ENCODE measurements at places on chromosomes 12 and 14.
A peak's percentile ranks its signal among the peaks of the same experiment; 100 is the strongest.

DNA sequence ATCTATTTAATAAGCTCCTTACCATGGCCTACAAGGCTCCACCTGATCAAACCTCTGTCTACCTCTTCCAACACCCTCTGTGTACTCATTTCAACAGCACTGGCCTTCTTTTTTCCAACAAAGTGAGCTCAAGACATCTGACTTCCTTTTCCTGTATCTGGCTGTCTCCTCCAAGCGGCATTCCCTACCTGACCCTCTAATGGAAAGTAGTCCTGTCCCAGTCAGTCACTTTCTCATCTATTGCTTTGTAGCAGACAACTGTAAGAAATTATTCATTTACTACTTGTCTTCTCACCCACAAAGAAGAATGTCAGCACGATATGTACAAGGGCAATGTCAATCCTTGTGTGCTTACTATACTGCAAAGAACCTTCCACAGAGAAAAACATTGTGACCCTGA is 149.6 kb downstream of the MED13L start:
- DNase-seq = no peak

DNA sequence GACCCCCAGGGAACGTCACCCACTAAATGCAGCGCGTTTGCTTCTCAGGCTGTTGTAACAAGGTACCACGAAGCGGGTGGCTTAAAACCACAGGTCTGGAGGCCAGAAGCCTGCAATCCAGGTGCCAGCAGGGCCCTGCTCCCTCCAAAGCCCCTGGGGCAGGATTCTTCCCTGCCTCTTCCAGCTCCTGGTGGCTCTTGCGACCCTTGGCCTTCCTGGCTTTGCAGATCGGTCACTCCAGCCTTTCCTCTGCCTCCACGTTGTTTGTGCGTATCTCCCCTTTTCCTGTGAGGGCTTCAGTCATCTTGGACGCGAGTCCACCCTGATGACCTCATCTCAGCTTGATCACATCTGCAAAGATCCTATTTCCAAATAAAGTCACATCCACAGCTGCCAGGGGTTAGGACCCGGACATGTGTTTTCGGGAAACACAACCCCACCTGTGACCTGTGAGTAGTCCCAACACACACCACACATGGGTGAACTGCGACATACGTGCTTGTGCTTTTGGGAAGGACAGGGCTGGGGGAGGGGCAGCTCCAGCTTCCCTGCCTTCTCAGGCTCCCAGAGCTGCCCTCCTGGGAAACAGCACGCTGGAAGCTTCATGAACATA is 114.5 kb upstream of the NCOR2 start:
- DNase-seq = peak; percentile 75

DNA sequence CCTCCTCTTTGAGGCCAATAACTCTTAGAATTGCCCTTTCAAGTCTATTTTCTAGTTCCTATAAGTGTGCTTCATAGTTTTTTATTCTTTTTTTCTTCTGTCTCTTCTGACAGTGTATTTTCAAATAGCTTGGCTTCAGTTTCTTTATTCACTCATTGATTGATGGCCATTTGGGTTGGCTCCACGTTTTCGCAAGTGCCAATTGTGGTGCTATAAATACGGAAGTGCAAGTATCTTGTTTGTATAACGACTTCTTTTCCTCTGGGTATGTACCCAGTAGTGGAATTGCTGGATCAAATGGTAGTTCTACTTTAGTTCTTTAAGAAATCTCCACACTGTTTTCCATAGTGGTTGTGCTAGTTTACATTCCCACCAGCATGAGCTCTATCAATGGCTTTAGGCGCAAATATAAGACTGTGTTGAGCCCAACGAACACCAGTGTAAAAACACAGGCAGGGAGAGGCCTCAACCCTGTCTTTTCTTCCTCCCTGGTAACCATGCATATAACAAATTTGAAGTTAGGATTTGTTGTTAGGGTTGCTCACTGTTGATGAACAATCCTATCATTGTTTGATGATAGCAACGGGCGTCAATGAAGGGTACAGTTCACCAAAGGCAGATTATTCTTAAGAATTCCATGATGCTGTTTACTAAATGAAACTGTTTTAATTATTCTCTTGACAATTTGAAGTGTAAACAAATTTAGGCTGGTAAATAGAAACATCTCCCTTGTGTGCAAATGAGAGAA is 13.3 kb upstream of the LMNTD1 start:
- DNase-seq = no peak

DNA sequence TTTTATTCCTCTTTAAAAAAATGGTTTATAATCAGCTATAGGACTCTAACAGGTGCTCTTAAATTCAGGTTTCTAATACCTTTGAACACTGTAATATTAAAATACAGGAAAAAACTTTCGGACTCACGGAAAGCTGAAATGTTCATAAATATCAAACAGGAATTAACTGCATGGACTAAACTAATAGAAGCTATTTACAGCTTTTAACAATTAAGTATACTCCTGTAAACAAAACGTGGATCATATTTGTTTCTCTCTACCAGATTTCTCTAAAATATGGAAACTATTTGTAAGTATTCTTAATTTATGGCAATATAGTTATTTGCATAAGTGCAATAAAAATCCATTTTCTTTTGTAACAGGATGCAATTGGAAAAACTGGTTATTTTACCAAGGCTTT is 108.9 kb upstream of the RESF1 start:
- no peak for DNase-seq

DNA sequence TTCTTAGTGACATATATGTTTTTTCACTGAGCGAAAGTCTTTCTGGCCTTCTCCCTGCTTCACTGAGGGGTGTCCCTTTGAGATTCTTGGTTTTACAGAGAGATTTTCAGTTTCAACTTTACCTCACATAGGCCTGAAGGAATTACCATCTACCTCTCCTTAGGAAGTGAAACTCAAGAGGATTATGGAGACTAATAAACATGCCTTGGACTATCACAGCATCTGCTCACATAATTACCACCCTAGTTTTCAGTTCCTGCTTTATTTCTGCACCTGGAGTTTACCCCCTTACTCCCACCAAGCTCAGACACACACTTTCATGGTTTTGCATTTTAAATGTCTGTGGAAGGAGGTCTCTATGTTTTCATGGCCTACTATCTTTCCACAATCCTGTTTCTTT is 118.3 kb upstream of the SCAF11 start:
- no peak for DNase-seq

GRCh38 chr12:112327209-112327938 is 54.9 kb downstream of the HECTD4 start:
- no peak for DNase-seq

DNA sequence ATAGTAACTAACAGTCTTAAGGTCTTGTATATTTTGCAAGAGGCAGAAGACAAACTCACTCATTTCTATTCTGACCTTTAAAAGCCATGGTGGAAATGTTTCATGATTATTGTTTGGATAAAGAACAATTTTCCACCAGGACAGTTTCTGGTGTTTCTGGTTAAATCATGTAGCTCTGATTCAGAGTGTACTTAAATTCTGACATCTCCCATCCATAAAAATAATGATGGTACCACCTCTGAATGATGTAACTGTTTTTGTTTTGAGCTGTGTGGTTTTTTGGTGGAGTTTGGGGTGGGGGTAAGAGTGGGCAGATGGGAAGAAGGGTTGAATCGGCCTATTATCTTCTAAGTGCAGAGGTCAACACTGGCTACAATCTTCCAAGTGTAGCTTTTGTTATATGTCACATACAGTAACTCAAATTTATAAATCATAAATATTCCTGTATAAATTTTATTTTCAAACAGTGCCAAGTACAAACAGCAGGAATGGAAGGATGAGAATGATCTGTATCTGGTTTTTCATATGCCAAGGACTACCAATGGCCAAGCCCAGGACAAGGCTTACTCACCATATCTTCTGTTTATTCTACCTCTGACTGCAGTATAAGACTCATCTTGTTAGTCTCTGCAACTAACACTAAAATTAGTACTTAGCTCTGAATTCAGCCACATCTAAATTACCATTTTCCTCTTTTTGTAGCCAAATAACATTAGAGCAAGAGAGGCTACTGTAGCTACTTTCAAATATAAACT is 108.7 kb downstream of the BCAT1 start:
- no peak for DNase-seq

GRCh38 chr12:43102546-43103264 is 449.3 kb downstream of the ADAMTS20 start:
- DNase-seq = no peak

GRCh38 chr14:29290441-29290840 is 523.9 kb downstream of the FOXG1 start:
- no peak for DNase-seq

DNA sequence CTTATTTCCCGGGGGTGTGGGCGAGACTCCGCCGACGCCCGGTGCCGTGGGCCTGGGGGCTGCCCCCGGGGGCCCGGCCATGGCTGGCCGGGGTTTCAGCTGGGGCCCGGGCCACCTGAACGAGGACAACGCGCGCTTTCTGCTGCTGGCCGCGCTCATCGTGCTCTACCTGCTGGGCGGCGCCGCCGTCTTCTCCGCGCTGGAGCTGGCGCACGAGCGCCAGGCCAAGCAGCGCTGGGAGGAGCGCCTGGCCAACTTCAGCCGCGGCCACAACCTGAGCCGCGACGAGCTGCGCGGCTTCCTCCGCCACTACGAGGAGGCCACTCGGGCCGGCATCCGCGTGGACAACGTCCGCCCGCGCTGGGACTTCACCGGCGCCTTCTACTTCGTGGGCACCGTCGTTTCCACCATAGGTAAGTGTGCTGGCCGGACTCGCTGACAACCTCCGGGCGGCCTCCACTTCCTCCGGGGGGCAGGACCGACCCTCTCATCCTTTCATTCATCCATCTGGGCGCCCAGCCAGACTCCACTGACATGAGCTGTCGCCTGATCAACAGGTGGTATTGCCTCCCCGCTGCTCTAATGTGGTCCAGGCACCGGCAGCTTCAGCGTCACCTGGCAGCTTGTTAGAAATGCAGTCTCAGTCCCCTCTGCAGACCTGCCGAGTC is 467 bp downstream of the KCNK13 start:
- no peak for DNase-seq

- no peak for DNase-seq
Measured at GRCh38 chr14:101373690-101374295, 187.5 kb upstream of the DIO3 start.

GRCh38 chr12:102433304-102433703 is 47.1 kb downstream of the IGF1 start:
- DNase-seq = no peak

DNA sequence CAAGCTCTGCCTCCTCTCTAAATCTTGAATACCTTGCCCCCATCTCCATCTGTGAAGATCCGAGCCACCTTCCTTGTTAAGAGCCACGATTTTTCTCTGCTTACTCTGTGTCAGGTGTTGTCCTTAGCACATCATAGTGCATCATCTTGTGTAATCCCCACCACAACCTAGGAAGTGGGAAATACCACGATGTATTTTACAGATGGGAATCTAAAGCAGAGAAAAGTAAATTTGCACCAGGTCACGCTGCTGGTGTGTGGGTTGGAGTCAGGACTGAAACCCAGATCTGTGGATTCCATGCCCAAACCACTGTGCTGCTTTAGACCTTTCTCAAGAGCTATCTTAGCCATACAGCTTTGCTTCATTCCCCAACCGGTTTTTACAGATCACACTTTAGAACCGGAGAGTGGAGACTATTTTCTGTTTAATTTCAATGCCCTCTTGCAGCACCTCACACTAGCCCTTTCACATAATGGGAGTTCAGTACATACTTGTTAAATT is 94.6 kb downstream of the PPM1A start:
- DNase-seq = no peak

DNA sequence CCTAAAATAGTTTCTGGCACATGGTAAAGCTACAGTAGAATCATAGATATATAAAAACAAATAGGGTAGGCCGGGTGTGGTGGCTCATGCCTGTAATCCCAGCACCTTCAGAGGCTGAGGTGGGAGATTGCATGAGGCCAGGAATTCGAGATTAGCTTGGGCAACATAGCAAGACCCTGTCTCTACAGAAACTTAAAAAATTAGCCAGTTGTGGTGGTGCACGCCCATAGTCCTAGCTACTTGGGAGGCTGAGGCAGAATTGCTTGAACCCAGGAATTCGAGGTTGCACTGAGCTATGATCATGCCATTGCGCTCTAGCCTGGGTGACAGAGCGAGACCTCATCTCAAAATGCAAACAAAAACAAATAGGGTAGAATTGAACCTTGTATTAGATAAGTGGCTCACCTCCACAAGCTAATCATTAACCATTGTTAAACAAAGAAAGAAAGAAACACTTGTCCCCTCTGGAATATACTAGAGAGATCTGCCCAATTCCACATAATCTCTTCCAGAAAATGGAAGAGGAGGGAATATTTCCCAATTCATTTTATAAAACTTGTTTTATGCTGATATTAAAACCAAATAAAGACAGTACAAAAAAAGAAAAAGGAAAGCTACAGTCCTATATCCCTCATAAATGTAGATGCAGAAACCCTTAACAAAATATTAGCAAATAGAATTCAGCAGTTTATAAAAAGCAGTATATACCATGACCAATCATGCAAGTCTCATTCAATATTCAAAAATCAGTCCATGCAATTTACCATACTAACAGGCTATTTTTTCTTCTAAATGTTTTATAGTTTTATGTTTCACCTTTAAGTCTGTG is 22.7 kb upstream of the DHRS2 start:
- DNase-seq = no peak

GRCh38 chr12:114439261-114439683 is 33.3 kb upstream of the TBX5 start:
- DNase-seq = no peak

GRCh38 chr14:55052269-55052930 is 953 bp downstream of the MAPK1IP1L start:
- DNase-seq = peak; percentile 25

GRCh38 chr12:103016381-103016780 is 58.9 kb downstream of the ASCL1 start:
- no peak for DNase-seq

- no peak for DNase-seq
Measured at GRCh38 chr12:124365726-124366430, 71.0 kb downstream of the RFLNA start.

DNA sequence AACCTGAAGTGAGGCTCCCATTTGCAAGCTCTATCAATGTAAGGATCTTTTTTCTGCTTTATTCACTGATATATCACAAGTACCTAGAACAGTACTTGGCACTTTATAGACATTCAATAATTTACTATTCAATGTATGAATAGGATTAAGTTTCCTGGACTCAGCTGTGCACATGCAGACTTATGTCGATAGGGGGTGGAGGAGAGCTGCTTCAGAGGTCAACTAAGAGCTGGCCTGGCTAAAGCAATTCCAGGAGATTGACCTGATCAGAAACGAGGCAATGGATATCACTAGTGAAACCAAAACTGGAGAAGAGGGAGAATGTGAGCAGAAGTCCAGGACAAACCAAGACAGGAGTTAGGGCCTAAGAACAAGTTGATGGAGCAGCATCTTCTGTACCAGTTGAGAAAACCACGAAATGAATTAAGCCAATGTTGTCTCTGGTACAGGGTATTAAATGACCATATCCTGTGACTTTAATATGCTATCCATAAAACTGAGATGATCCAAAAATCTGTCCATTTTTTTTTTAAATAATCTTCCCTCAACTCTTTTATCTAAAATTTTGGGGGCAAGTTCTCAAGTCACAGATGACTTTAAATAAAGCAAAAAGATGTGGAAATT is 169.2 kb downstream of the PIK3C2G start:
- DNase-seq = peak; percentile 23

All from muscle of arm (tissue), 14 donors.